GM19239 (cell line): ENCODE measurements at places on chromosomes 6 and 20.

- DNase-seq, result no peak
Observed at GRCh38 chr20:34345402-34345736, 17.7 kb upstream of the ITCH start.

DNA sequence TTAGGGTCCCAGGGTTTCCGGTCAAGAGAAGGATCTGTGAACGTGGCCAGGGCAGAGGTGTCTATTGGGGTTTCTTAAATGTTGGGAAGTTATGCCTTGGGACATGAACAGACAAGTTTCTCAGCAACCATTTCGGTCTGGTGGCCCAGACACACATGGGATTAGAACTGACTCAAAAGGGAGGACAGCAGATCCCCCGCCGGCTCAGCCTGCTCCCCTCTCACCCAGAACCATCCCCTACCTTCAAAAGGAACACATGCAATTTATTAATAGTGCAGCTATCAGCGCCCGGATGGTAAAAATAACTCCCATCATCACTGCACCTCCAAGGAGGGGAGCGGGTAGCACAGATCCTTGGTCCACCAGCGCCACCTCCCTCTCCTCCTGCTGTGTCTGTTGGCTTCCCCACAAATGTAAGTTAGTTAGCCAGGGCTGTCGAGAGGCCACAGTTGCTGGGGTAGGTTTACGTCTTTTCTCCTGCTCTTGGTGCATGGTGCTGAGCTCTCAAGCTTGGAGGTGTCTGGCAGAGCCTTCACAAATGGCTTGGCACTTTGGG is 77.1 kb downstream of the TRAM2 start:
- DNase-seq, result no peak

DNA sequence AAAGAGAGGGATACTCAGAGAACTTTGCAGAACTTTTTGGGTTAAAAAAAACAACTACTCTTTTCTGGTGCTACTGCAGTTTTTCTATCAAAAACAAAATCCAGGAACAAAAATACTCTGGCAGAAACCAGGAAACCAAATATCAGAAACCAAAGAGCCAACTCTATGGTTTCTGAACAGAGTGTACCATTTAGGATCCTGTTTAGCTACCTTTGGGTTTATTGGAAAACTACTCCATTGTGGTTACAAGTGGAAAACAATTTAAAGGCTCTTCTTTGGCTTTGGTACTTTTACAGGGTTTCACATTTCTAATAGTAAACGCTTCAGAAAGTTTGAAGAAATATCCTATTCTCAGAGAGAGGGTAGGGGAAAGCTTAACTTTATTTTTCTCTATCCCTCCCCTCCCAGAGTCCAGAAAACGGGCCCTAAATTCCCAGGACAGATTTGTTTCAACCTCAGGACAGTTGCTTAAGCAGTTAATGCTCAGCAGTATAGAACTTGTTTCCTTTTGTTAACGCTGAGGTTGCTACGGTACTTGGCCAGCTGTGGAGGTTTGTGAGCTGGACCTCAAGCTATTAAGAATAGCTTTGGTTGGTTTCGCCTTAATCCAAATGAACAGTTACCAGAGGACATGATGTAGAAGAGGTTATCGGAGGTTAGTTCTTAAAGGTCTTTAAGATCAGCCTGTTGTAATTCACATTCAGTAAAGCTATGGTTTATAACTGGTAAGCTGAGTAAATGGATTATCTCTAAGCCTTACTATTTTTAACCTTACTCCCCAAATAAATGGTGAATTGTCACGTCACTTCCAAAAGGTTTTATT is 47.9 kb downstream of the FOXO3 start:
- DNase-seq, result no peak

DNA sequence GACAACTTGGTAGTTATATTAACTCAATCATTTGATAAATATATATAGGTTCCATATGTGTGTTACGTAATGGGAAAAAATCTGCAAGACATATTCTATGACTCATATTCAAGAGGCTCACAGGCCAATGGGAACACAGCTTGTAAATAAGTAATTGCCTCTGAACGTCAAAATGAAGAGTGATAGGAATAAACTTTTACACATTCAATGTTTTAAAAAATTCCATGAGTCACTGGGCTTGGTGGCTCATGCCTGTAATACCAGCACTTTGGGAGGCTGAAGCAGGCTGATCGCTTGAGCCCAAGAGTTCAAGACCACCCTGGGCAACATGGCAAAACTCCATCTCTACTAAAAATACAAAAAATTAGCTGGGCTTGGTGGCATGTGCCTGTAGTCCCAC is 209.4 kb upstream of the MCHR2 start:
- DNase-seq, result no peak

DNA sequence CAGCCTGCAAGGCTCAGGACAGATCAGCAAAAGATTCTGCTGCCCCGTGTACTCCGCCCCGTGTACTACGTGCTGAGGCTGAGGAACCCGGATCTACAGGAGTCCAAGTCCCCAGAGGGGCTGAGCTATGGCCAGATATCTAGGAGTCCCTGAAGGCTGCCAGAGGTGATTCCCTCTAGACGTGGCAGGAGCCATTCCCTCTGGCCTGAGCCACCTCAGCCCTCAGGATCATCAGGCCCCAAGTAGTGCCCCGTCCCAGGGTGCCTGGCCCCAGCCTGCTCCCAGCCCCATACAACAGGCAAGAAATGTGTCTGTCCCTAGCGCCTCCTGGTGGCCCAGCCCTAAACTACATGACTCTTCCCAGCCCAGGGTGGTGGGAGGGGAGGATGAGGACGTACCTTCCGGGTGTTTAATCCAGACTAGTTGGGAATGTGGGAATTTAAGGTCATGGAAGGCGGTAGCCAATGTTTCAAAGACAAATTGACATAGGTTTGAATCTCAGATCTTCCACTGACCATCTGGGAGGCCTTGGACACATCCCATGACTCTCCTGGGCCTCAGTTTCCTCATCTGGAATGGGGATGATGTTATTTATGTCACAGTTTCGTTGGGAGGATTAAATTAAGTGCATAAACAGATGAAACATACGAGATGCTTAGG is 49.4 kb upstream of the PTPN1 start:
- peak; percentile 66 for DNase-seq

DNA sequence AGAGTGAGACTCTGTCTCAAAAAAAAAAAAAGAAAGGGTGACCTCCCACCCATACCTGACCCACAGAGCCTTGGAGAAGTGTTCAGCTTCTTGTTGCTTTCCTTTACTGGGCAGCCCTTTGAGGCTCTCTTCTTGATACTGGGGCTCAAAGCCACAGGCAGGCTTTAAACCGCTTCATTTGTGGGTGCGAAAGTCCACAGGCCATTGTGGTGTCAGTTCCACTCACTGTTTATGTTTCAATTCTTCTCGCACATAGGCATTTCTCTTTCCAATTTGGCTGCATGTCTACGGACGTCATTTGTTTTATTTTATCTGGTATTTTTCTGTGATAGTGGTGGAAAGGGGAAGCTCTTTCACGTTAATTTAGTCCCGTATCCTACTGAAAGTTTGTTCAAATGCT is 34.6 kb downstream of the PPARD start:
- DNase-seq, result no peak

- DNase-seq, result peak; percentile 62
Observed at GRCh38 chr6:26457806-26458688, at the start of gene BTN2A1. TSS of gene BTN2A1 (plus strand) at chr6:26457955. CDS start at chr6:26458637, 682 bp downstream.

DNA sequence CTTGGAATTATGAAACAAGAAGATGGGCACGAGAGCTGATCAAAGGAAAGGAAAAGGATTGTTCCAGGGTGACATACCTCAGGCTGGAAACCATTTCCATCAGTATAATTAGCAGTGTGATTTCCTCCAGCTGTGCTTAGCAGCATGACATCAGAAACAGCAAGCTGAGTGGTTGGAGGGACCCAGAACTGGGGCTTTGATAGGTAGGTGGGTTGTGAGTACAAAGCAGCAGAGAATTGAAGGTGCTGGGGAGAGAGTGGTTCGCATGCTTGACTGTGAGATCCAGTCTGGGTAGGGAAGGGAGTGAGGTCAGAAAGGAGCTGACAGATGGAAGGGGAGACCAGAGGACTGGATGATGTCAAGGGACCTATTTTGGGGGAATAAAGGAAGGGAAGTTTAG is 90.4 kb downstream of the CD164 start:
- no peak for DNase-seq

GRCh38 chr6:94736236-94736635 is 841.1 kb upstream of the MANEA start:
- no peak for DNase-seq

DNA sequence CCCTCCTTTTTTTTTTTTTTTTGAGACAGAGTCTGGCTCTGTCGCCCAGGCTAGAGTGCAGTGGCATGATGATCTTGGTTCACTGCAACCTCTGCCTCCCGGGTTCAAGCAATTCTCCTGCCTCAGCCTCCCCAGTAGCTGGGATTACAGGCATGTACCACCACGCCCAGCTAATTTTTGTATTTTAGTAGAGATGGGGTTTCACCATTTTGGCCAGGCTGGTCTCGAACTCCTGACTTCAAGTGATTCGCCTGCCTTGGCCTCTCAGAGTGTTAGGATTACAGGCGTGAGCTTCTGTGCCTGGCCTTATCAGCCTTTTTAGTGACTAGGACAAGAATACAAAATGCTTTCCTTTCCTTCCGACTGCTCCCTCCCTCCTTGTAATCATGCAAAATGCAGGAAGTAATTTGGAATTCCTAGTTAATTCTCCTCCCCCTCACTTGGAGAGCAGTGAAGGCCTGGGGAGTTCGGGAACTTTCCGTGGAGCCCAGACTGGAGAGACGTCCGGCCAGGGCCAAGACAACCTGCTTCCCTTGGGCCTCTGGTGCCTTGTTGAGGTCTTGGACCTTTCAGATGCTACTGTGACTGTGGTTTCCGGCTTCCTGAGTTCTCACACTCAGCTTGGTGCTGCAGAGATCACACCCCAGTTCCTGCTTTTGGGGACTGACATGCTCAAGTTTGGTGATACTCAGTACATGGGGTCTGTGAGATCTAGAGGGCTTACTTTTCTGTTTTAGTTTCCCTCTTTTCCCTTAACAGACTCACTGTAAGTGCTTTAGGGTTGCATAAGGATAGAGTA is 3.9 kb upstream of the PHF20 start:
- DNase-seq, result peak; percentile 80

GRCh38 chr6:107318100-107318736 is 141.1 kb downstream of the PDSS2 start:
- peak; percentile 24 for DNase-seq

GRCh38 chr20:402496-402885 is 5.6 kb upstream of the RBCK1 start:
- DNase-seq, result no peak

GRCh38 chr20:43408848-43409576 is 48.7 kb upstream of the SRSF6 start:
- DNase-seq, result no peak

GRCh38 chr6:56775498-56776166 is 132.9 kb upstream of the DST start:
- no peak for DNase-seq

DNA sequence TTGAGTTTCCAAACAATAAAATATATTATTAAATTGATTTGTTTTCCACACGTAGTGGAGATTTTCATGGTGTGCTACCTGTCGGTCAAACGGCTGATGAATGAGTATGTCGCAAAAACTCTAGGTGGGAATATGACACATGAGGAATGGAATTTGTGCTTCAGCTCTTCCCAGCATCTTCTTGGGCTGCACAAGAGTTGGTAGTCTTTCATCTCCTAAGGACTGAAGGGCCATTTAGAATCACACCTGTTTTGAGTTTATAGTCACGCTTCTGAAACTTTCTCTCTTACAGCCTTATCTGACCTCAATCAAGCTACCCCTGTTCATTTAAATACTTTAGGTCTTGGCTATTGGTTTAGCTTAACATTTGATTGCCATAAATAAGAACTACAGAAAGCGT is 157.7 kb upstream of the AKAP12 start:
- DNase-seq, result no peak

DNA sequence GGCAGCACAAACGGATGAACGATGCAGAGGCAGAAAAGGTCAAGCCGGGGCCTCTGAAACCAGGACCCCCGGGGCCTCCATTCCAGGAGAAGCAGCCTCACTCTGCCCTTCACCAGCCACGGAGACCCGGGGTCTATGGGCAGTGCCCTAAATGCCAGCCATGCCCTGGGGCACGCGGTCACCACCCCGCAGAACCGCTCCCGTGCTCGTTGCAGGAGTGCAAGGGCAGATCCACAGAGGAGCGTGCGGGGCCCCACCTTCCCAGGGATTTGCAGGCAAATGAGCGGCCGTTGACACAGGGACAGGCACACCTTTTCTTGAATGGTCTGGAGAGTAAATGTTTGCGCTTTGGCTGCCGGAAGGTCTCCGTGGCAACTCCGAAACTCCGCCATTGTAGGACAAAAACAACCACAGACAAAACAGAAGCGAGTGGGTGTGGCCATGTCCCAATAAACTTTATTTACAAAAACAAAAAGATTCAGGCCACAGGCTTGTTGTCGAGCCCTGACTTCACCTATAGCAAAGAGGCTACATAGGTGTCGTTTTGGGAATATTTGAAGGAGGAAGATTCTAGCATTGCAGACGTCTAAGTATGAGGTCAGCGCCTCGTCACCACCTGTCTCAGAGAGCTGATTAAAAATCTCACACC is 163.3 kb downstream of the TAF4 start:
- no peak for DNase-seq

GRCh38 chr6:168713839-168714238 is 272.9 kb downstream of the SMOC2 start:
- DNase-seq, result no peak

DNA sequence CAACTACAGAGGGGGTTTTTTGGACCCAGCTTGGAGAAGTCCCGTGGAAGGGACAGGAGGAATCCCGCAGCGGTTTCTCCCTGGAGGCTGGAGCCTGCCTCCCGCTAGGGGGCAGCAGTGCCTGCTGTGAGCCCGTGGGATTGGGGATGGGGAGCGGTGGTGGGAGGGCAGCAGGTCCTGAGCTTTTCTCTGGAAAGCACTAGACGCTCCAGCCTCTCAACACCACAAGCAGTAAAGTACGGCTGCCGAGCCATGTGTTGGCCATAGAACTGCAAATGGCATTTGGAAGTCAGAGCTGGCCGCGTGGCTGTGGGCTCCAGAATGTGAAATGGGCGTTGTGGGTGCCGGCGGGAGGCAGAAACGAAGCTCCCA is 47.8 kb downstream of the GMPR start:
- DNase-seq, result peak; percentile 39

- no peak for DNase-seq
Observed at GRCh38 chr6:138263963-138264362, 45.7 kb upstream of the PBOV1 start.

DNA sequence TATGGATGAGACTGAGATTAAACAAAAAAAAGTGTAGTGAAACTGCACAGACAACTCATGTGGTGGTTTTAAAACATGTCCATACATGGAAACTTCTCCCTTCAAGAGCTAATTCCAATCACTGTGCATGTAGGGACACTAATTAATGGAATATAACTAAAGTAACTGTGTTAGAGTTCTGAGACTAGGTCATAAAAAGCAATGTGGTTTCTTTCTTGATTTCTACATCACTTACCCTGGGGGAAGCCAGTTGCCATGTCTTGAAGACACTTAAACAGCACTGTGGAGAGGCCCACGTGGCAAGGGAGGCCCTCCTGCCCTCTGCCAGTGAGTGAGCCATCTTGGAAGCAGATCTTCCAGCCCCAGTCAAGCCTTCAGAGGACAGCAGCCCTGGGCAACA is 118.2 kb upstream of the DST start:
- DNase-seq, result no peak

DNA sequence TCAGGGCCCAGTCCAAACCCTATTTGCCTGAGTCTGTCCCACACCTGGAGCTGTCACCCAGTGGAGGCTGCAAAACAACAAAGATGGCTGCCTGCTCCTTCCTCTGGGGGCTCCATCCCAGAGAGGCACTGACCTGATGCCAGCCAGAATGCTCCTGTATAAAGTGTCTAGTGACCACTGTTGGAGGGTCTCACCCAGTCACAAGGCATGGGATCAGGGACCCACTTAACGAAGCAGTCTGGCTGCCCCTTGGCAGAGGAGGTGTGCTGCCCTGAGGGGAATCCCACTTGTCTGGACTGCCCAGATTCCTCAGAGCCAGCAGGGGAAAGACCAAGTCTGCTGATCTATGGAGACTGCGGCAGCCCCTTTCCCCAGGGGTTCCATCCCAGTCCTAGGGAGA is 241.6 kb downstream of the CDH26 start:
- no peak for DNase-seq
